Glutamatergic neuron (in vitro differentiated cells): ENCODE measurements at places on chromosomes 7 and 10. TPM values are rescaled to one million over a fixed set of nuclear protein-coding genes. Genes with fewer than 3 reads are reported as not detected.

DNA sequence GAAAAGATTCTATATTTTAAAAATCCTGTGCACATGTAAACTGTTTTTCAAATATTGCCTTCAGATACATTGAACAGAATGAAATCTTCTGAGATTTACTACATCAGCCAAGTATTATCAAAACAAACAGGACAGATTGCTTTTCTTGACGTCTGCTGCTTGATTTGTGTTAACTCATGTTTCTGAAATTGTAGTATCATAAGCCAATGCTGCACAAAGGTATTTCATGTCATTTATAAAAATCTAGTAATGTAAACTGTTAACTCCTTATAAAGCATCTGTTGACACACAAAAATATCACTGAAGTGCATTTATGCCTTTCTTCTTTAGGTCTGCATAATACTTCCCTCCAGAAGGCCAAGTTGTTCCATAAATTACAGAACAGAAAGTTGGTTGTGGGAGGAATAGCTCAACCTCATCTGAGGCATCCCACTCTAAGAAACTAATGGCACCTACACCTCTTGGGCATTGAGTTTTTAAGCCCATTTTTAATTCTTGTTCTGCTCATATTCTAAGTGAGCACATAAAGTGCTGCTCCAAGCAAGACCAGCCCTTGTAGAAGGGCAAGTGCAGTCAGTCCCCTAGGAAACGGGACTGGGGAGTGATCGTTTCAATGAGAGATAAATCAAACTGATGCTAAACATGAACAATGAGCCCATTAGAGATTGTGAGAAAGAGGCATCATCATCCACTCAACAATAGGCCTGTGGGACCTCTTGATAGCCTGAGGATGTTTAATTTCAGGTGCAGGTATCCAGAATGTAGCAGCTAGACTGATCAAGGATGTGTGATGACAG, 28.5 kb downstream of the CAV1 start:
- DNase-seq = no peak

DNA sequence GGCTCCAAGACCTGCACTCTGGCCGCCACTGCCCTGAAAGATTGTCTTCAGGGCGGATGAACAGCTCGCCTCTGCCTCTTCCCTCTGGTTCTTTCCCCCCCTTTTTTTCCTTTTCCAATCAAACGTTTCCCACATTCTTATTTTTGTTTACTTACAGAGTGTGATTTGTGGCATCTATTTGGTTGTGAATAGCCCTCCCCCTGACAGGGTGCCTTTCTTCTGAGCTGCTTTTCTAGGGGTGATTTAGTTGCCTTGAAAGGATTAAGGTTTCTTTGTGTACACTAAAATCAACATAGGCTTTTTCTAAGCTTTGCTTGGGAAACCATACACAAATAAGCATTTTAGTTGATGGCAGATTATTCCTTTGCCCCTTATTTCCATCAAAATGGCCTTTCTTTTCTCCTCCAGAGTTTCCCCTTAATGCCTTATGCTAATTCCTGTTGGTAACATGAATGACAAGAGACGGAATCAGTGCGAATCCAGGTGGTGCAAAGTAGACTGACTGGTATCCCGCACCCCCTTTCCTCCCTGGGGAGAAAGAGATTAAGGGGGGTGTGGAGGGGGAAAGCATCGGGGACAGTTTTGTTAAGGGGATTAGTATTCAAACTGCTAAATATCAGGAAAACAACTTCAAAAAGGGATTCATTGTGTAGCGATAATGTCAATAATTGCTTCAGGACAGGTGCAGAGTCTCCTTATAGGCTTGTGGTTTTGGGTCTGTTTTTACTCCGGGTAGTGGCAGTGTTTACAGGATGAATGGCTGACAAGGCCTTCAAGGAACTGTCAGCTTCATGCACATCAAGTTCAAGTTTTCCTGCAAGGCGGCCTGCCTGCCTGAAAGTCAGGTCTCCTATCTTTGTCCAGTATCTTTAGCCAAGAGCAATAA, 431.6 kb upstream of the GALNT17 start:
- DNase-seq = no peak

GRCh38 chr7:28615091-28615490, 202.8 kb downstream of the CREB5 start:
- no peak for DNase-seq

DNA sequence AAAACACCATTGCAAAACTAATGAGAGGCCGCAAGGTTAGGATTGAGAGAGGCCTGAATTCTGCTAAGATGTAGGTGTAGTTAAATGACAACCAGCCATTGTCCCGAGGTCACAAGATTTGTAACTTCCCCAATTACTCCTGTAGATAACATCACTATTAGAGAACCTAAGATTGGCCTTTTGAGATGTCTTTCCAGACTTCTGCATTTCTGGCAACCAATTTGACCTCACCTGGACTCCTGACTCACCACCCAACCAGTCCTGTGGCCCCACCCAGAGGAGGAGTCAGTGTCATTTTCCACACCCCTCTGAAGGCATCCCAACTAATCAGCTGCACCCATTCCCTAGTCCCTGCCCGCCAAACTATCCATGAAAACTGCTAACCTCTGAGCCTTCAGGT, 115.7 kb downstream of the PRKAG2 start:
- no peak for DNase-seq

Gene CALCR
- total RNA-seq = not detected
